Mucosa of descending colon (tissue), 3 donors: ENCODE measurements at places on chromosomes 11 and 22. TPM values are rescaled to one million over a fixed set of nuclear protein-coding genes. Genes with fewer than 3 reads are reported as not detected.

- no peak for DNase-seq
Observed at GRCh38 chr11:84292006-84292405, 1005.8 kb upstream of the CCDC90B start.

DNA sequence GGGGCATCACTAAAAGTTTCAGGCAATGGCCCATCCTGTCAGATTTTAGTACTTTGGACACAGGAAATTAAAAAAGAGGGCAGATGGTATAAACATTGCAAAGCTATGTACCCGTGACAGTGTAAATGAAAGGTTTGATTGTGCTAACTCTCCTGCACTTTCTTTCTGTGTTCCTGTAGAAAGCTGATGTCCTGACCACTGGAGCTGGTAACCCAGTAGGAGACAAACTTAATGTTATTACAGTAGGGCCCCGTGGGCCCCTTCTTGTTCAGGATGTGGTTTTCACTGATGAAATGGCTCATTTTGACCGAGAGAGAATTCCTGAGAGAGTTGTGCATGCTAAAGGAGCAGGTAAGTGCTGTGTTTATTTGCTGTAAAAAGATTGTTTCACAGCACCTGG is 10.3 kb downstream of the CAT start:
- no peak for DNase-seq

DNA sequence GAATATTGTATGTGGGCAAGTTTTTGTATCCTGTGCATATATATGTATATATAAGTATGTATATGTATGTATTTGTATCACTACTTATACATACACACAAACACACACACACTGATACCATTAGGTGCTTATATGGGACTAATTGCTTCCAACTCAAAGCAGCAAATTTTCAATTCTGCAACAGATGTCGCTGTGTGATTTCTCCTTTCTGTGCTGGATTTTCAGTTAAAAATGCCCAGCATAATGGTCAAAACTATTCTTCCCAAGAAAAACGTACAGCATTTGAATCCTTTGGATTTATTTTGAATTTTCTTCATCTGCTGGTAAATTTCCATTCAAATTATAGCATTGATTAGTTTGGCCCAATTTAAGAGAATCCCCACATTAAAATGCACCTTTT is 4.3 kb downstream of the CADM1 start:
- no peak for DNase-seq

DNA sequence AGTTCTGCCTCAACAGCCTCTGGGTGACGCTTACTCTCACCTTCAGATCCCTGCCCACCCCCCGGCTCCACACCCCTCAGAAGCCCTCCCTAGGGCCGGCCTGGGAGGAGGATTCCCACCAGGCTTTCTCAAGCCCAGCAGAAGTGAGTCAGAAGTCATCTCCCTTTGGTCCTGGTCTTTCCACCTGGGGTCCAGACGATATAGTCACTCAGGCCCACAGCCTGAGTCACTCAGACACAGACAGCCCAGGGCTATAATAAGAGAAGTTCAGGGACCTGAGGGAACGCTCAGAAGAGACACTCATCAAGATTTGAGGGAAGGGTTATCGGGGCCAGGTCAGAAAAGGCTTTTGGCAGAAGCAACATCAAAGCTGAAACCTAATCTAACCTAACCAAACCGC is 127.1 kb downstream of the SPATA19 start:
- no peak for DNase-seq

- DNase-seq: no peak
Observed at GRCh38 chr11:10943968-10944367, 86.1 kb upstream of the ZBED5 start.

DNA sequence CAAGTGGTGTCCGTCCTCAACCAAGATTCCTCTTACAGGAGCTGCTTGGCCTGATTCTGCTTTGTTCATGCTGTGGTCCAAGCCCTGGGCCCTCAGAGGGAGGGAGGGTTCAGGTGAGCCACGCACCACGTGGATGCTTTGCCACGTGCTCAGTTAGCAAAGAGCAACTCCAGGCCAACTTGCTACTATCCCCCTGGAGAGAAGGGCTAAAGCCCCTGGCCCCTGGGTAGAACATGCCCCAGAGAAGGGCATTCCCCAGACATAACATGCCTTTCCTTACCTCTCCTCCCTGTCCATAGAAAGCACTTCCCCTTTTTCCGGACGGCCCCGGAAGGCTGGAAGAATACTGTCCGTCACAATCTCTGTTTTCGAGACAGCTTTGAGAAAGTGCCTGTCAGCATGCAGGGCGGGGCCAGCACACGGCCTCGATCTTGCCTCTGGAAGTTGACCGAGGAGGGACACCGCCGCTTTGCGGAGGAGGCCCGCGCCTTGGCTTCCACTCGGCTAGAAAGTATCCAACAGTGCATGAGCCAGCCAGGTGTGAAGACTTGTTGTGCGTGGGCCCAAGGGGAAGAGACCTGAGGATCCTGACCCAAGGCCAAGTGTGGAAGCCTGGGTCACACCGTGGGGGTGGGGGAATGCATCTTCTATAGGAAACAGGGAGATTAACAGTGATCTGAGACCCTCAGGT is 8.8 kb downstream of the FOXR1 start:
- DNase-seq: peak; percentile 23

DNA sequence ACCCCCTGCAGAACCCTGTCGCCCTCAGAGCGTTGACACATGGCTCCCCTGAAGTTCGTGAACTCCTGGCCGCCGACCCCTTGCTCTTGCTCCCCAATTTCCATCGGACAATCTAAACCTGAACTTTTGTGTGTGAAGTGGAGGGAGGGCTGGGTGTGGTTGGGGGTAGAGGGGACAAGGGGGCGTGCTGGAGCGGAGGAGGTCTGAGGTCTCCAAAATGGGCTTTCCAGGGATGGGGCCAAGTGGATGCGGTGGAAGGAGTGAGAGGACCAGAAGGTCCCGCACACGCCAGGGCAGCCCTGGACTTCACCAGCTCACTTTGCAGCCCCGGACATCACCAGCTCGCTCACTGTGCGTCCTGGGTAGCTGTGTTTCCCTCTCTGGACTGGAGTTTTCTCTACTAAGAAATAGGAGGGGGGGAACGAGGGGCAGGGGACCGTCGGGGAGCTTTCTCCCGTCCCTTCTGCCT is 18.6 kb downstream of the CREB3L1 start:
- no peak for DNase-seq

- DNase-seq: peak; percentile 65
Observed at GRCh38 chr22:10741210-10741609, 4786.8 kb upstream of the OR11H1 start.

GRCh38 chr11:41483956-41484355 is 24.5 kb upstream of the LRRC4C start:
- peak; percentile 1 for DNase-seq

GRCh38 chr11:94840209-94840608 is 72.1 kb downstream of the AMOTL1 start:
- DNase-seq: no peak

GRCh38 chr11:92357841-92358240 is 133.2 kb downstream of the FAT3 start:
- no peak for DNase-seq

GRCh38 chr11:120929090-120929489 is 94.8 kb upstream of the TBCEL start:
- DNase-seq: no peak

- DNase-seq: no peak
Observed at GRCh38 chr22:46219636-46220035, 30.5 kb downstream of the CDPF1 start.

DNA sequence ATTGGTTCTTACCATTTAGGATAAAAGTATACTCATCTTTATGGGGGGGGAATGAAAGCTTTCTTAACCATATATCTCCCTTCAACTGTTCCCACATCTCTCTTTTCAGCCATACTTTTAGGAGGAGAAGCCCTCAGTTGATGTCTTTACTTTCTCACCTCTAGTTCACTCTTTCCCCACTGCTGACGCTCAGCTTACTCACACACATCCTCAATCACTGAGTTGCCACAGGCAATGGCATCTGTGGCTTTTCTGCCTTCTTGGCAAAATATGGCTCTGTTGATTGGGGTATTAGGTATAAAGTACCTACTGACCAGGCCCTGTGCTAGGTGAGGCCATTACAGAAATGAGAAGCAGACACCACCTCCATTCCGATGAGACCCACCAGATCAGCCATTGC is 12.2 kb upstream of the AP1B1 start:
- no peak for DNase-seq

DNA sequence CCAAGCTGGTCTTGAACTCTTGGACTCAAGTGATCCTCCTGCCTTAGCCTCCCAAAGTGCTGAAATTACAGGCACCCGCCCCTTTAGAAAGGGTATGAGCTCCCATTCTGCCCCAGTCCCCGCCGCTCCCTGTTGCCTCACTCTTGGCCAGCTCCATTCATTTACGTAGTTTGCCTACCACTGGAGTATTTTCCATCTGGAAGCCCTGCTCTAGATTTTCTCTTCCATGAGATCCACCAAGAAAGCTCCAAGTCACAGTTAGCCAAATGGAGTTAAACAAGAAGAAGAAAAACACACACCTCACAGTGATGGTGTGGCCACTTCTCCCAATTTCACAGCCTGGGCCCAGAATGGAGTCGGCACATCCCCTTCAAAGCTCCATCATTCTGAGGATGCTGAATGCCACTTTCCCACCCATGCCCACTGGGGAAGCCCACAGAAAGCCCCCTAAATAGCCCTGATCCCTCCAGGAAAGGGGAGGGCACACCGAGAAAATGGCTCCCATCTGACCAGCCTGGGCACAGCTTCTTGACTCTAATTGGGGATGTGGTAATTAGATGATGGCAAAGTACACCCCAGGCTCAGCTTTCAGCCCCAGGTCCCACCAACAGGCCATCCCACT is 381.2 kb downstream of the MN1 start:
- DNase-seq: no peak

GRCh38 chr11:4704790-4705334 is 278 bp downstream of the MMP26 start:
- no peak for DNase-seq

- DNase-seq: no peak
Observed at GRCh38 chr11:101003468-101003867, 126.1 kb downstream of the PGR start.

- no peak for DNase-seq
Observed at GRCh38 chr11:67001332-67001731, 21.6 kb upstream of the SYT12 start.

DNA sequence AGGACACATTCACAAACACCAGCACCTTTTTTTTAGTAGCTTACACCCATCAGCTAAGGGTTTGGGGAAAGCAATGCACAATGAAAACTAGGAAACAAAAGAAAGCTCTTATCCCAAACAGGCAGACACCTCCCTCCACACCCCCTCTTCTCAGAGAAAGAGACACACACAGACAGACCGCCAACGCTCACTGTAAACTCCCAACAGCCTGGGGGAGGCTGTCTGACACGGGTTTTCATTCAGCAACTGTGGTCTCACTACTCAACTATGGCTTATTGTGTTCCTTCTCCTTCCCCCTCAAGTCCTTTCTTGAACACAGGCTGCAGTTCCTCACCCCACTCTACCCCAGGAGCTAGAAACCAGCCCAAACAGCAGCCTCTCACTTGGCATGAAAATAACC is 123.4 kb downstream of the C11orf58 start:
- DNase-seq: no peak

DNA sequence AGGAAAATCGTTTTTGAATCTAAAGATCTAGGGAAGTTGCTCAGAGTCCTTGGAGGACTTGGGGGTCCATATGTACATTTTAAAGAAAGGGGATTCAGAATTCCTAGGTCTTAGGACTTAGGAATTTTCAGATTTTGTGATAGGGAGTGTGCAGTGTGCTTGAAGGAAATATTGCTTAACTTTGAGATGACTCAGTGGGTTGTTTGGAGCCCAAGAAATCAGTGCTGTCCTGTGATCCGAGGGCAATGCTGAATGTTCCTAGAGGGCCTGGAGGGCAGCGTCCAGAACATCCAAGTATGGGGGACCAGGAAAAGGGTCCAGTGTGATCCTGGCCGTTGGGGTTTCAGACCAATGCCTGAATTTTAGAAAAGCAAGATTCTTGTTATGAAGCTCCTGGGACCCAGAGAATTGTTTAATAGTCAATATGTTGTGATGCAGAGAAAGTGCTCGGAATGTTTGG is 3.1 kb upstream of the IGF2 start:
- no peak for DNase-seq

DNA sequence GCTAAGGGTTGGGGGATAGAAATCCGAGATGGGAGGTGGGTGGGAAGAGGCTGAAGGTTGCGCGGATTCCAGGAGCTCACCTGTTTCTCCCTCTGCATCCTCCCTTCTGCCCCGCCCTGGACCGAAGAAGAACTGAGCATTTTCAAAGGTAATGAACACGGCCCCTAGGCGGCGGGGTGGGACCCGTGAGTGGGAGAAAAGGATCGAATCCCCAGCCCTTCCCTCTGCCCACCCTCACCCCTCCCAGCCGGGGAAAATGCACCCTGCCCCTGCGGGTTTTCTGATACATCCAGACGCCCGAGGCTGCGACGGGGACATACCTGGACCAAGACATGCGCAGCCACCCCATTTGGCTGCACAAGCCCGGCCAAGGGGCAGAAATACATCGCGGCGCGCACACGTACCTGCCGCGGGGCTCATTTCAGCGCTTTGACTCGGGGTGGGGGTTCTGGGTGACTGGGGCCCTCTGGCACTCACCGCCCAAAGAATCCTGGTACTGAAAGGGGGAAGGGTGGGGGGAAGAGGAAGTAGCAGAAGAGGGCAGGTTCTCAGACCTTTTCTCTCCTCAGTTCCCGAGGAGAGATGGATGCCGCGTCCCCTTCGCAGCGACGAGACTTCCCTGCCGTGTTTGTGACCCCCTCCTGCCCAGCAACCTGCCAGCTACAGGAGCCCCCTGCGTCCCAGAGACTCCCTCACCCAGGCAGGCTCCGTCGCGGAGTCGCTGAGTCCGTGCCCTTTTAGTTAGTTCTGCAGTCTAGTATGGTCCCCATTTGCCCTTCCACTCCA is 6.0 kb downstream of the VSIG2 start:
- peak; percentile 84 for DNase-seq

The RIN1 gene
- total RNA-seq: 5.2 TPM

The CCDC87 gene
- total RNA-seq: 0.63 TPM

The EHF gene
- 259 TPM for total RNA-seq

The OPCML gene
- not detected for total RNA-seq

The SMTNL1 gene
- total RNA-seq: not detected

The OR2D2 gene
- 0.53 TPM for total RNA-seq

The TYR gene
- total RNA-seq: not detected

The TMEM121B gene
- 0.58 TPM for total RNA-seq

The NEFH gene
- 2.3 TPM for total RNA-seq

The TMPRSS6 gene
- 0.46 TPM for total RNA-seq

The PGA5 gene
- total RNA-seq: 0.75 TPM
